ENCODE measurements at places on chromosomes 16 and 17.

- DNase-seq, result no peak
These were observed 207.0 kb downstream of the STX8 start for GRCh38 chr17:9368631-9369030.

DNA sequence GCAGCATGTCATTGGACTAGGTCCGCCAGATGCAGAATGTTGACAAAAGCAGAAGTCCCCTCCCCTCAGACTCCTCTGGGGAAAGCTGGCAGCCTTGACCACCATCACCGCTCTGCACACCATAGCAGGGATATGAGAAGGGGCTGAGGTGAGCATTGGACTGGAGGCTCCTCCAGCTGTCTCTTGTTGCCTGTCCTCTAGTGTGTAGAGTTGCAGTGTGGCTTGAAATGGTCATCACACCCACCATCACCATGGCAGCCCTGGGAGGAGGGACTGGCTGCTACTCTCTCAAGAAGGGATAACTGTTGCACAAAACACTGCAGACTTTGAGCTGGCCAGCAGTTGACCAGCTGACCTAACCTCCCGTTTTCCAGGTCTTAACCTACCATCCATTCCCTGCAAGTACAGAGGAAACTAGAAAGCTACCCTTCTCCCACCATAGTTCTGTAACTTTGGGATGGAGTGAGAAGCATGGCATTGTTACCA, 38.3 kb downstream of the HLF start:
- no peak for DNase-seq

DNA sequence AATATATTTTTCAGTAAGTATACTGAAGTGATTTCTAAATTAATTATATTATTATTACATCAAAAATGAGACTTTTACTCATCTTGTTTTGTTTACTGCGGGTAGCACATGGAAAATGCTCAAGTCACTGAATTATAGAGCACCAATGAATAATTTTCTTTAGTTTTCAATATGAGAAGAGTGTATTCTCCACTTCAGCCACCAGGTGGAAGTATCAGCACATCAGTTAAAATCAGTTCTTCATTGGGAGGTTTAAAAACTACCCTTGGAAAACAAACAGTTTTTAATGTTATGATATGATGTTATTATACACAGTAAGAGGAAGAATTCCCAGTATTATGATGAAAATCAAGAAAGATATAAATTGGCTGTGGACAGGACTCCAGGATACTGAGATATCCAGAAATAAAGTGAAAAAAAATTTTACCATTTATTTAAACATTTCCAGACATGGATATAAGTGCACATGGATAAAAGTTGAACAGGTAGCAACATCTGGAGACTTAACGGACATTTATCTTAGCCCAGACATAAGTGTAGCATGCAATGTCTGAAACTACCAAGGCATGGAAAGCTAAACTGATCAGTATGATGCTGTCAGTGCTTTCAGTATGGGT, 467.3 kb downstream of the KCNJ2 start:
- DNase-seq, result no peak

DNA sequence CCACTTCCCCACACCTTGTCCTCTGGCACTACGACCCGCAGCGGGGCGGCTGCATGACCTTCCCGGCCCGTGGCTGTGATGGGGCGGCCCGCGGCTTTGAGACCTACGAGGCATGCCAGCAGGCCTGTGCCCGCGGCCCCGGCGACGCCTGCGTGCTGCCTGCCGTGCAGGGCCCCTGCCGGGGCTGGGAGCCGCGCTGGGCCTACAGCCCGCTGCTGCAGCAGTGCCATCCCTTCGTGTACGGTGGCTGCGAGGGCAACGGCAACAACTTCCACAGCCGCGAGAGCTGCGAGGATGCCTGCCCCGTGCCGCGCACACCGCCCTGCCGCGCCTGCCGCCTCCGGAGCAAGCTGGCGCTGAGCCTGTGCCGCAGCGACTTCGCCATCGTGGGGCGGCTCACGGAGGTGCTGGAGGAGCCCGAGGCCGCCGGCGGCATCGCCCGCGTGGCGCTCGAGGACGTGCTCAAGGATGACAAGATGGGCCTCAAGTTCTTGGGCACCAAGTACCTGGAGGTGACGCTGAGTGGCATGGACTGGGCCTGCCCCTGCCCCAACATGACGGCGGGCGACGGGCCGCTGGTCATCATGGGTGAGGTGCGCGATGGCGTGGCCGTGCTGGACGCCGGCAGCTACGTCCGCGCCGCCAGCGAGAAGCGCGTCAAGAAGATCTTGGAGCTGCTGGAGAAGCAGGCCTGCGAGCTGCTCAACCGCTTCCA, 2.6 kb downstream of the METTL26 start:
- no peak for DNase-seq

GRCh38 chr17:36105781-36106492, 2.3 kb downstream of the CCL4 start:
- DNase-seq, result no peak

DNA sequence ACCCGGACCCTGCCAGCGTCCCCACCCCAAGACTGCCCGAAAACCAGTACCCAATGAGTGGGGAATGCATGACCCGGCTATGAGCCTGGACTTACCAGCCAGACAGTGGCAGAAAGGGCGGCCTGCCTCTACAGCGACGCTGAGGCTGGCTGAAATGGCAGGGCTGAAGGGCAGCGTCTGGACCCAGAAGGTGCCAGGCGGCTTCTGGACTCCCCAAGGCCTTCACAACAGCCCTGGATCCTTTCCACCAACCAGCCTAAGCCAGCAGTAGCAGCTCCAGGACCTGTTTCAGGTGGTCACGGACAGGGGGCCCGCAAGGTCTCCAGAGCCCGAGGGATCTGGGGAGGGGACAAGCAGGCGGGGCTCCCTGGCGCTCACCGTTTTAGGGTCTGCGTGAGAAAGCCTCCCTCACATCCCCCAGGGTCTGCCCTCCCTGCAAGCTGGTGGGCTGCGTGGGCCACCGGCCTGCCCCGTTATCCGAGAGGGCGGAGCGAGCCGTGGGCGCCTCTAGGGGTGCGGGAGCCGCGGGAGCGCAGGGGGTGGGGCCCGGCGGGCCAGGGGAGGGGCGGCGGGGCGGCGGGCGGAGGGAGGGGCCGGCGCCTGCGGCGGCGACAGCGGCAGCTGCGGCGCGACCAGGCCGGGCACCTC, at the start of gene RIPOR1:
RIPOR1 (plus strand) TSS at position 608 of the 648 bp plus-strand sequence. CDS start 9,618 bp downstream, outside the sequence.
- DNase-seq, result peak; percentile 67

GRCh38 chr16:21628121-21628726, 24.2 kb downstream of the IGSF6 start:
- DNase-seq, result no peak

DNA sequence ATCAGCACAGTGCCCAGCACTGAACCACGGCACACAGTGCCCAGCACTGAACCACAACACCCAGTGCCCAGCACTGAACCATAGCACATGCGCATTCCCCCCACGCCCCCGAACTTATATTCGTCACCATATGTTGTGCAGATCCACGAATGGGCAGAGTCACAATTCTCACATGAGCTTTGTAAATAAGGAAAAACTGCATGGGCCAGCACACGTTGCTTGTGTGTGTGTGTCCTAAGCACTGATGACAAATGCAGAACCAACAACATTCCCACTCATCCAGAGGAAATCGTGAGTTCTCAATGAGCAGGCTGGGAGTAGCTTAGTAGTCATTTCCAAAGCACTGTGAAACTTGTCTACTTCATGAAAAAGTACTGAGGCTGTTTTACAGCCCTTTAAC, 70.0 kb downstream of the ADCY9 start:
- DNase-seq, result no peak

DNA sequence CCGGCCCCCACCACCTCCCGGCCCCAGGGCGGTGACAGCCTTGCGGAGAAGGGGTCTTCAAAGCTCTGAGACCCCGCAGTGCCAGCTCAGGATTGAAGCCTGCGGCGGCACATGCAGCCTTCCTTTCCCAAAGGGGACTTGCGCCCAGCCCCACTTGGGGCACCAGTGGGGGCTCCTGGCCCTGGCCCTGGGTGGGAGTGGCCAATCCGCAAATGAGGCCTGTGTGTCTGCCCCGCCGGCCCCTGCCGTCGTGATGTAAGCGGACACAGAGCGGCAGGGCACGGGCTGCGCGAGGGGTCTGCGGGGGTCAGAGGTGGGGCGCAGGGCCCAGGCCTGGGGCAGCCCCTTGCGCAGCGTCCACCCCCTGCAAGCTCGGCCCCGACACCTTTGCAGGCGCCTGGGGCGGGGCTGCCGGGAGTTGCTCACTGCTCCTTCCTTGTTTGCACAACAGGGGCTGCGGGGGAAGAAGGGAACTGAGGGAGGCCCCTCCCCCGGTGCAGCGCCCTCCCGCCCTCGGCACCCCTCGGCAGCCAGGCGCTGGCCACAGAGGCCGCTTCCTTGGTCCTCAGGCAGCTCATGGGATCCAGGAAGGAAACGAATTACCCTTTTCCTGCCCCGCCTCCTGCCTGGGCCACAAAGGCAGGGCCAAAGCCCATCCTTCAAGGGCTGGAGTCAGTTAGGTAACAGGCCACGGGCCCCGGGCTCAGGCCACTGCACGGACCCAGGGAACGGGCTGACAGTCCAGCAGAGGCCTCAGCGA, 2.9 kb downstream of the SLC16A3 start:
- DNase-seq, result peak; percentile 57

GRCh38 chr17:50944054-50944901, 78.1 kb upstream of the TOB1 start:
- DNase-seq, result peak; percentile 86

Data from activated T-cell treated with anti-CD3 and anti-CD28 coated beads, Interleukin-2, amount 50 U/mL, for 48 hours (primary cell).